CD4-positive, alpha-beta T cell treated with Interleukin-6 at 100 ng/mL for 8 hours (primary cell): ENCODE measurements at places on chromosomes 6 and 20.

DNA sequence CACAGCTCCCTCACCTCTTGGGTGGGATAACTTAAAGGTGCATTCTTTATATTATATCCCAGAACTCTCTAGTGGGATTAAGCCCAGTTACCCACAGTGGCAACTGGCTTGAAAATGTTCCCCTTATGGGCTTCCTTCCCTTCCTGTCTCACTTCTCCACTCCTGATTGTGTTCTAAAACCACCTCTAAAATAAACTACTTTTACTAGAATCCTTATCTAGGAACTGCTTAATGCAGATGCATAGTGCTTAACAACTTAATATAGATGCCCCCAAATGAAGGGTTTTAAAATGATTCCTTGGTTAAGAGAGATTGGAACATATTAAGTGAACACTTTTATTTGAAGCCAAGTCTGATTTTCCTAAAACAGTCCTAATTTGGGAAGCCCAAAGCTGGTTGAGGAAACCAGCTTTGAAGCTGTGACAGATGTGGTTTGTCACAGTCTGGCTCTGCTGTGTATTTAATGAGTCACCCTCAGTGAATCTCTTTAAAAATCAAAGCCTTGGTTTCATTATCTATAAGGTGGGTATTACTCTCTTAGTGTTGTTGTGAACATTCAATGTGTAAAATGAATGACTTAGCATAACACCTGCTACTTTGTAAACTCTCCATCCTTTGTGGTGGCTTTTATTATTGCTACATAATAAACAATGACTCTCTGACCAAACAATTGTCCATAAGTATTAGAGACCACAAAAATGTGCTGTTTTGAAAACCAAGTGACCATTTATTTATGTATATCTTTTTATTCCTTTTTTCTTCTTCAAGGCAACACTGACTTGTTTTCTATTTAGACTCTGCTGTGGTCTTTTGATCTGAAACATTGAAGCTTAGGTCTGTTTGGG lies 24.4 kb downstream of the PLCB1 start:
- DNase-seq = peak; percentile 11

GRCh38 chr20:46903256-46903655 lies 8.6 kb downstream of the EYA2 start:
- DNase-seq = no peak

DNA sequence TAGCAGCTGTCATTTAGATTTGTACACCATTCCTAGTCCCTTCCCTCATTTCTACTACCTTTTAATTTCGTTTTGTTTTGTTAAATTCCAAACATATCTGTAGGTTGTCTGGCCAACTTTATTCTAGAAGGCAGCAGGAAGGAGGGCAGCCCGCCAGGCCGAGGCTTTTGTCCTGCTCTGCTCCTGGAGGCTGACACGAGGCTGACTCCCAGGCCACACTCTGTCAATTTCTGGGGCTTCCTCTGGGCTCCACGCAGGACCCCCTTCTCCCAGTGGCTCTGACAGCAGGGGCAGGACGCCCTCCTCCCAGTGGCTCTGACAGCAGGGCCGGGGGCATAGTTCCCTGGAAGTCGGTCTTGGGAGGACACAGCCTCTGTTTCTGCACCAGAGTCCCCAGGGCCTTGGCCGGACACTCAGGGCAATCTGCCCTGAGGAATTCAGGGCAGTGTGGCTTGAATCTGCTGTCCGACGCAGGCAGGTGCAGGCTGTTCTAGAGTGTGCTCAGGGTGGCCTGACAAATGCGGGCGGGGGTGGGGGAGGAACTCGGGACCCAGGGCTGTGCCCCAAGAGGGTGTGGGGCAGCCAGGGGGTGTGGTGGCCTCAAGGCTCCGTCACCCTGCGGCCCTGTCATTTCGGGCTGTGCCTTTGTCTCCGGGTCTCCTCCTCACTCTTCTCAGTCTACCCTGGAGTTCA lies 11.8 kb downstream of the SMOC2 start:
- DNase-seq = no peak

DNA sequence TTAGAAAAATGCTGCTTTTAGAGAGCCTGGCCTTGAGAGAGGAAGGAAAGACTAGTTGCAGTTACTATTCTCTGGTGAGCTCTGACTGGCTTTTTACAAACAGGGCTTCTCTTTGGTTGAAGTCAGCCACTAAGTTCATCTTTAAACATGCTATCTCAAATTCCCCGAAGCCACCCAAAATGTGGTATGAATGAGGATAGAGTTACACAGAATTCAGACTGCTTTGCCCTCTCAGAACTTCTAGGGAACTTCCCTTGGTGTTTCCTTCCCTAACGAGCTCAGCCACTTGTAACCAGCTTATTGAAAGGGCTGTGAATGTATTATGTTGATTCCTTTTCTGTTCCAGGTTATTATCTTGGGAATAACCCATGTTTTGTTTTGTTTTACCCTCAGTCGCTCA lies 73.5 kb downstream of the EFHC1 start:
- no peak for DNase-seq

DNA sequence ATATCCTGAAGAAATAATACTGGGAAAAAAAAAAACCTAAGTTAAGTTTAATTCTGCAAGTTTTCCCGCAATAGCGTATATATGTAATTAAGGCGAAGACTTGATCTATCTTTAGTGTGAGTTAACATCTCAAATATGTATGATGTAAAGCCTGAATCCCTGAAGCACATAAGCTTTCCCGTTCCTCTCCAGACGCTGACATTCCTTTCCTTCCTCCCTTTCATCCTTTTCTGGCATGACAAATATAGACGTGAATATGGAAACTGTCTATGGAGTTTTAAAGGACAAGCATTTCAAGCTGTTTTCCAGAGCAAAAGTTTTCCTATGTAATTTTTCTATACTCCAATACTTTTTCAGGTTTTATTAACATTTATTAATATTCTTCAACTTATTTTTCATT lies 637.0 kb downstream of the COL12A1 start:
- DNase-seq = no peak

DNA sequence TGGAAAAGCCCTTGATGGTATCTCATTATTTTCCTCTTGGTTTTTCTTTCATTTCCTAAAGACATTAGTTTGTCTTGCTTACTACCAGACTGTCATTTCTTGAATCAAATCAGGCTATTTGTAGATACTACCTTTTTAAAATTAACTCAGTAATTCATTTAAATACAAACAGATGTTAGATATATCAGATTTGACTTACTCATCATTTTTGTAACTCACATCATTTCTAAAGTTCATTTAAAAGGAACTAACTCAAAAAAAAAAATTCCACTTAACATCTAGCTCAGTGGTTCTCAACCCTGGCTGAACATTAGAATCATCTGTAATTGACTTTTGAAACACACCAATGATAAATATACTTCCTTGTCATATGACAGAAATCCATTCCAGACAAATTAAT lies 48.2 kb upstream of the TINAG start:
- no peak for DNase-seq

DNA sequence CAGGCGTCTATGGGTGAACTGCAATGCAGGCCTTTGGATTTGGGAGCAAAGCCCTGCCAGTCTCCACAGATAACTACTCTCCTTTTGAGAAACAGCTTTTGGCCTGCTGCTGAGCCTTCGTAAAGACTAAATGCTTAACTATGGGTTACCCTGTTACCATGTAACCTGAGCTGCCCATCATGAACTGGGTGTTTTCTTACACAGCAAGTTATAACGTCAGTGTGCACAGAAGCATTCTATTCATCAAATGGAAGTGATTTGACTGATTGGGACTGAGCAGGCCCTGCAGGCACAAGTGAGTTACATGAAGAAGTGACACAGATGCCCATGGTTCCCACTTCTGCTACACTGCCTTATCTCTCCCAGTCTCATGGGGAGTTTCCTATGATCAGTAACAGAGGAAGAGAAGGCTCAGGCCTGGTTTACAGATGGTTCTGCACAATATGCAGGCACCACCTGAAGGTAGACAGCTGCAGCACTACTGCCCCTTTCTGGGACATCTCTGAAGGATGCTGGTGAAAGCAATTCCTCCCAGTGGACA lies 319.1 kb downstream of the CD83 start:
- DNase-seq = no peak

DNA sequence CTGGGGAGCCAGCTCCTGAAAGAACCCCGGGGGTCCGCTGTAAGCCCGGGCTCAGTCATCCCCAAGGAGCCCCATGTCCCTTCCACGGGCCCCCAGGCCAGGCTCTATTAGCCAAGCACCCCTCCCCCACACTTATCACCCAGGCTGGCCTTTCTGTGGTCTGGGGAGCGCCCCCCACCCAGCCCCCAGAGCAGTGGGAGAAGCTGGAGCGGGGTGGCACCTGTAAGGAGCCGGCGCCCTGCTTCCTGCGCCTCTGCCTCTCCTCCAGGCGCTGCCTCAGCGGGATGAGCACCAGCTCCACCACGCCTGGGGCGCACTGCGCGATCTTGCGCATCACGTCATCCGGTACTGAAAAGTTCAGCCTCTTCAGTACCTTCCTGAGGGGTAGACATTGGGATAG lies 2.3 kb downstream of the SPEF1 start:
- no peak for DNase-seq

GRCh38 chr6:157538698-157539097 lies 157.7 kb downstream of the ZDHHC14 start:
- DNase-seq = no peak

GRCh38 chr20:13265941-13266340 lies 44.9 kb downstream of the ISM1 start:
- DNase-seq = no peak

DNA sequence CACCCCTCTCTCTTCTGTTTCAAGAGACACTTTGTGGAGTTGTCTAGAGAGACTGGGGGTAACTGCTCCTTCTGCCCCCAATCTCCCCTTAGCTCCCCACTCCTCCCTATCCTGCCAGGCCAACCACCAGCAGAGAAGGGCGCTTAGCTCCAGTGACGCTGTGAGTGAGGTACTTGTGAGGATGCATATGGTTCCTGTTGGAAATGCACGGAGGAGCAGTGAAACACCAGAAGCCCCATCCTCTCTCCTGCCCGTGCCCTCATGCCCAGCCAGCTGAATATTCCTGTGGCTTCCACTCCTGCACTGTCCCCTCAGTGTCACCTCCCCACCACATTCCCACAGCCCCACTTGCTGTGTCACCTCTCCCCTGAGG lies 11.9 kb downstream of the NT5E start:
- no peak for DNase-seq

DNA sequence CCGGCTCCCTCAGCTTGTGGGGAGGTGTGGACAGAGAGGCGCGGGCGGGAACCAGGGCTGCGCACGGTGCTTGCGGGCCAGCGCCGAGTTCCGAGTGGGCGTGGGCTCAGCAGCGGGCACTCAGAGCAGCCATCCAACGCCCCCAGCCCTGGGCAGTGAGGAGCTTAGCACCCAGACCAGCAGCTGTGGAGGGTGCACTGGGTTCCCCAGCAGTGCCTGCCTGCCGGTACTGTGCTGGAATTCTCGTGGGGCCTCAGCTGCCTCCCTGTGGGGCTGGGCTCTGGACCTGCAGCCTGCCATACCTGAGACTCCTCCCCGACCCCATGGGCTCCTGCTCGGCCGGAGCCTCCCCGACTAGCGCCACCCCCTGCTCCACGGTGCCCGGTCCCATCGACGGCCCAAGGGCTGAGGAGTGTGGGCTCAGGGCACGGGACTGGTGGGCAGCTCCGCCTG lies 92.7 kb downstream of the MANEA start:
- DNase-seq = no peak

- DNase-seq = no peak
These were observed 204.4 kb downstream of the SAMD5 start for GRCh38 chr6:147712841-147713240.

GRCh38 chr6:31110825-31111582 lies 1.4 kb downstream of the C6orf15 start:
- no peak for DNase-seq

GRCh38 chr20:53933232-53933846 lies 137.1 kb downstream of the BCAS1 start:
- DNase-seq = no peak

- no peak for DNase-seq
These were observed 76.2 kb downstream of the CDH26 start for GRCh38 chr20:60034231-60035110.
